Stimulated activated CD4-positive, alpha-beta T cell treated with anti-CD3 and anti-CD28 coated beads, Interleukin-1b, Interleukin-23, amount 100 ng/mL, for 1 hour (primary cell): ENCODE measurements at places on chromosomes 2 and 18.

- no peak for DNase-seq
These were observed 165.7 kb downstream of the WDPCP start for GRCh38 chr2:63422556-63422955.

- DNase-seq = no peak
These were observed 153.8 kb upstream of the SLC39A10 start for GRCh38 chr2:195503208-195503607.

GRCh38 chr18:74715865-74716712 is 118.4 kb downstream of the ZNF407 start:
- DNase-seq = no peak

GRCh38 chr2:127049927-127050802 is 56.8 kb downstream of the BIN1 start:
- DNase-seq = peak; percentile 40

GRCh38 chr18:74066018-74066417 is 81.6 kb downstream of the FBXO15 start:
- DNase-seq = no peak

DNA sequence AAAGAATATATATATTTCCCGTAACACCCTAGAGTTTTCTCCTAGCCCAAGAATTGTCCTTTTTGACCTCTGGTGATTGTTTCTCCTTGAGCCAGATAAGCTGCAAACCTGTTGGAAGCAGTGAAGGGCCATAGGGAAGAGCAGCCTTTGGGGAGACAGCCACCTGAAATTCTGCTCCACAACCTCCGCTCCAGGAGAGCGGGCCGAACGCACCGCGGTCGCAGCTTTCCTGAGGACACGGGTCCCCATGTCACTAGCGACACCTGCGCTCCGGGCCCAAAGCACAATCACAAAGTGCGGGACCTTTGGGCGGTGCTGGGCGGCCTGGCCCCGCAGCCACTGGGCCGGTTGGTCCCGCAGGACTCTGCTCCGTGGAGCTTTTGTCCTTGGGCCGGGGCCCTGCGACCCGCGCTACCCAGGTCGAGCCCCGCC is 557 bp upstream of the DSG2 start:
- DNase-seq = no peak
